ENCODE measurements at places on chromosomes 12 and 14.

- no peak for DNase-seq
Observed at GRCh38 chr14:32438517-32438916, 109.4 kb downstream of the AKAP6 start.

GRCh38 chr12:10018386-10018785 lies 8.0 kb downstream of the CLEC12B start:
- DNase-seq: no peak

DNA sequence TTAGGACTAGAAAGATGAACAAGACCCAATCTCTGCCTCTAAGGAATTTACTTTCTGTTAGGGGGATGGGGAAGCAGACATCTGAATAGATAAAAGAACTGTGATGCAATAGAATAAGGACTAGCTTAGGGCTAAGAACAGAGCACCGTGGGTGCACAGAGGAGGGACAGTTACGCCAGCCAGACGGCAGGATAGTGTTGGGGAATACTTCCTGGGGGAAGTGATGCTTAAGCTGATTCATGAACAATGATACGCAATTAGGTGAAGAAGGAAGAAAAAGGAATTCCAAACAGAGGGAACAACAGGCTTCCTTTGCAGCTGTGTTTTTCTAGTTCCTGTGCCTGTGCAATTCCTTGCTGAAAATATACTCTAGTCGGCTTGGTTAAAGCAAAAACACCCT lies 501.1 kb downstream of the APAF1 start:
- no peak for DNase-seq

- no peak for DNase-seq
Observed at GRCh38 chr14:51521764-51522163, 129.9 kb upstream of the FRMD6 start.

DNA sequence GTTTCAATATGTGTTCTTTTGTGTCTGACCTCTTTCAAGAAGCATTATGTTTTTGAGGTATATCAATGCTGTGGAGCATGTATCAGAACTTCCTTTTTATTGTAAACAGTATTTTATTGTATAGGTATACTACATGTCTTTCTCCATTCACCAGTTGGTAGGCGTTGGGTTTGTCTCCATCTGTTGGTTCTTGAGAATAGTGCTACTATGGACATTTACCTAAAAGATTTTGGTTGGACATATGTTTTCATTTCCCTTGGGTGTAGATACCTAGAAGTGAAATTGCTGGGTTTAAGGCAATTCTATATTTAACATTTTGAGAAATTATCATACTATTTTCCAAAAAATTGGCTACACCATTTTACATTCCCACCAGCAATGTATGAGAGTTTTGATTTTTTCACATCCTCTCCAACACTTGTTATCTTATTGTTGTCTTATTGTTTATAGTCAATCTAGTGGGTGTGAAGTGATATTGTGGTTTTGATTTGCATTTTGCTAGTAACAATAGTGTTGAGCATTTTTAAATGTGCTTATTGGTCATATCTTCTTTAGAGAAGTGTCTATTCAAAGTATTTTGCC lies 409.2 kb downstream of the IPO8 start:
- no peak for DNase-seq

- DNase-seq: no peak
Observed at GRCh38 chr12:118025168-118025567, 8.7 kb downstream of the RFC5 start.

DNA sequence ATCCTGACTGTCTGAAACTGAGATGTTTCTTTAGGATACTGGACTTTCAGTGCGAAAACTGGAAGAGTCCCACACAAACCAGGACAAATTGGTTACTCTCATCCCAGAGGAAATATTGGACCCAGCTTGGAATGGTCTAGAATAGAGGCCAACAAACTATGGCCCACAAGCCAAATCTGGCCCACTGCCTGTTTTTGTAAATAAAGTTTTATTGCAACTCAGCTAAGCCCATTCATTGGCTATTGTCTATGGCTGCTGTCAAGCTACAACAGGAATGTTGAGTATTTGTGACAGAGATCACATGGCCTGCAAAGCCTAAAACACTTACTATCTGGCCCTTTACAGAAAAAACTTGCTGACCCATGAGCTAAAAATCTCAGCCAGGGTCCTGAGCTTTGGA lies 6.5 kb downstream of the WSCD2 start:
- no peak for DNase-seq

- no peak for DNase-seq
Observed at GRCh38 chr14:82046512-82047226, 513.0 kb upstream of the SEL1L start.

DNA sequence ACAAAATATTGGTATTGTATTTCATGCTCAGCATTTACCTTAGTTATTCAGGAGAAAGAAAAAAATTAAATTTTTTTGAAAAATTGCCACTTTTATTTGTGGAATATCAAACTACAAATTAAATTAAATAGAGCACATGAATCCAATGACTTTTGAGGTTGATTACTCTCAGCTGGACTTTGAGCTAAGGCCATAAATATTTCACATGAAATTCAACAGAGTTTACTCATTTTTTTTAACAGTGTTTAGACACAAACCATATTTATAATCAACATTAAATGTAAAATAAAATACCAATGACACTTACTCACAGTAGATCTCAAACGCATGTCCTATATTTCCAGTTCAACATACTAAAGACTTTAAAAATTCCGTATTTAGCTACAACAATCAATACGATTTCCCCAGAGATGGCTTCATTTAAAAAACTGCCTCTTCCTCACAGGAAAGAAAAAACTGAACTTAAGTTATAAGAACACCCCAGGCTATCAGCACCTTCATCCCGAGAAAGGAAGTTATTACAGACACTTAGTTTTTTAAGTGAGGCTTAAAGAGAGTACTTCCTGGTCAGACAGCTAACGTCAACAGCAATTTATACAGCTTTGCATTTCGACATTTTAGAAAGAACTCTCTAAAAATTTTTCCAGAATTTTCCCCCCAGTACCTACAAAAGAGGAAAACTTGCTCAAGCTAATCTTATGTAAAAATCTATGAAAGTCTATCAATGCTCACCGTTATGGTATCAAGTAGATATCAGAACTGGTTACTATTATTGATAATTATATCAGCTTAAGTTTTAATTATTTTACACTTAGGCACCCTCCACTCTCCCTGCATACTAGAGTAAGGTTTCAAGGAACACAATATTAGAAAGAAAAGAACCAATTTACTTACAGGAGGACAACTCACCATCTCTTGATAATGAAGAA lies 13.8 kb downstream of the TAOK3 start:
- no peak for DNase-seq

DNA sequence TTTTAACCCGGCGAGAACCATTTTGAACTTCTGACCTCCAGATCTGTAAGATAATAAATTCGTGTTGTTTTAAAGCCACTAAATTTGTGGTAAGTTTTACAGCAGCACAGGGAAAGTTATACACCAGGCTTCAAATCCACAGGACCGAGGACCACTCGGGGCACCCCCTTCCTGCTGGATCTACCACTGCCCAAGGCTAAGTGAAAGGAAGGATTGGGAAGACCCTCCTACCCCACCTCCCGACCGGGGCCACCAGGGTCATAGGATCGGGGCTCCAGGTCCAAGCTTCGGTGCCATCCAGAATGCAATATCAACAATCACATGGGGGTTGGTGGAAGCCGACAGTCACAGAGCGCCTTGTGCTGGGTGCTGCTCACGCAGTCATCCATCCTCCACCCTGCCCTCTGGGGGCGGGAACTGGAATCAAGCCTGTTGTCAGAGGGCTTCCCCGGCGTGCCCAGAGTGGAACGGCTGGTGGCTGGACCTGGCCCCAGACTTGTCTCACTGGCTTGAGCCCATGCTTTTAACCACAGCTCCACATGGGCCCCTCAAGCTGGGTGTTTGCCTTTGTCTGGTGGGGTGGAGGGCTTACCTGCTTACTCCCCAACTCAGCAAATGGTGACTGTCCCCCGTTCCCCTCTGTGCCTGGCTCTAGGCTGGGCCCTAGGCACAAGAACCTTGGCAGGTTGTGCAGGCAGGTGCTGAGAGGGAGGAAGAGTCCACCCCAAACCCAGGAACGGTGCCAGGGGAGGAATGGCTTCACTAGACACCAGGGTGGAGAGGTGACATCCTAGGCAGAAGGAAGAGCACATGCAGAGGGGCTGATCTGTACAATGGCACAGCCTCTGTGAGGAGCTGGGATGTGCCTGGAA lies 180.3 kb upstream of the RTL1 start:
- no peak for DNase-seq

DNA sequence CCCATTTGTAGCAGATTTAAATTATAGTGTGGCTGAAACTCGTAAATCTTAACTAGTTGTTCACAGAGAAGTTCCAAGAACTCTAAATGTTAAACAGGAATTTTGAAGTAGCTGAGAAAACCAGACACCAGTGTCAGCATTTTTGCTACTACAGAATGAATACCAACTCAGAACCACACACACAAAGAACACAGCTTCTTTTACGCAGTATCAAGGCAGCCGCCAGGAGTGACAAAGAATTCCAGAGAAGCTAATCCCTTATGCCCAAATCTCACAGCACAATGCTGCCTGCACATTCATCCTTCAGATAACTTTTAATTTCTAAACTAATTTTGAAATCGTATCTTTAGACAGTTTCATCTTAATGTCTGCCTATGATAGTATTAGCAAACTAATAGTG lies 37.4 kb downstream of the SLC6A15 start:
- DNase-seq: no peak

DNA sequence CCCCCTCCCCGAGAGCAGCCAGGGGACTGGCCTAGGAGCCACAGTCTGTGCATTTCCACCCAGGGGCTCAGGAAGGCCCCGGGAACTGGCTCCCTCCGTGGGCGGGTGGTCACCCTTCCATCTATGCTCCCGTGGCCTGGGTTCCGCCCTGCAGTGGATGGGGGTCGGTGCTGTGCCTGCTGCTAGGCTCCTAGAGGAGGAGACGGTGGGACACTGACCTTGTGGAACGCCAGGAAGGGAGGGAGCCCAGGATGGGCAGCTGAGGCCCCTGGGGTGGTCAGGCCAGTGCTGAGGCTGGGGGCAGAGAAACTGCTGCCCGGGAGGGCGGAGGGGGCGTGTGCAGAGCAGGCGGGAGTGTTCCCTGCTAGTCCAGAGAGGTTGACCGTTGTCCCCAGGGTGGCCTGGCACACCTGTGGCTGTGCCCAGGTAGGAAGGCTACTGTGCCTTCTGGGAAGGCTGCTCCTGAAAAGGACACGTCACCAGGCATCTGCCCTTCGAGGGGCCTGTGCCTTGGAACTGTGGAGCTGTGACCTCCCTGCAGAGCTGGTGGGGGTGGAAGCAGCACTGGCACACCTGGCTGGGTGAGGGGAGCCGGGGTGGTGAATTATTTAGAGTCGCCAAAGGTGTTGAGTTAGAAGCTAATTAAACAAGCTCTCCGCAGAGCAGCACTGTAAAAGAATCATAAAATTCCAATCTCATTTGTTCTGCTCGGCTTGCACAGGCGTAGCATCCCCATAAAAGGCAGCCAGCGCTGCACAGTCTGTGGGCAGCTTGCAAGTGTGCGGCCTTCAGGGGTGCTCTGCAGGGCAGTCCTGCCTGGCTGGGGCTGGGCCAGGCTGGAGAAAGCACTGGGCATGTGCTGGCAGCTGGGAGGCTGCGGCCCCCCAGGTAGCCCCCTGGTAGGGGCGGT lies 145.1 kb downstream of the KIF26A start:
- no peak for DNase-seq

DNA sequence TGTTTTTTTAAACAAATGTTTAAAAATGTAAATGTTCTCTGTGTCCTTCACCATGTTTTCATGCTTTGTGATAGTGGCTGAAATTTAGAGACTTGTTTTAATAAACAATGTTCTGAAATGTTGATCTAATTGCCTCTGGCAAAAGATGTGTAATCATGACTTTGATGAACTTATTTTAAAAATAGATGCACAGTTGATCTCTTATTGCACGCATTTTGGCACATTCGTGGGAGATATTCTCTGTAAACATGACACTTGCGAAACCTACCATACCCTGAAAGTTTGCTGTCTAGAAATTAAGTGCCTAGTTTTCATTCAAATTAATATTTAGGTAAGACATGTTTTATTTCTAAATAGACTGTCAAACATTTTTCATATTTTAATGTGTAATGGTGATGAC lies 119.7 kb upstream of the DNM1L start:
- no peak for DNase-seq

GRCh38 chr14:59328454-59328853 lies 136.7 kb downstream of the GPR135 start:
- DNase-seq: no peak

DNA sequence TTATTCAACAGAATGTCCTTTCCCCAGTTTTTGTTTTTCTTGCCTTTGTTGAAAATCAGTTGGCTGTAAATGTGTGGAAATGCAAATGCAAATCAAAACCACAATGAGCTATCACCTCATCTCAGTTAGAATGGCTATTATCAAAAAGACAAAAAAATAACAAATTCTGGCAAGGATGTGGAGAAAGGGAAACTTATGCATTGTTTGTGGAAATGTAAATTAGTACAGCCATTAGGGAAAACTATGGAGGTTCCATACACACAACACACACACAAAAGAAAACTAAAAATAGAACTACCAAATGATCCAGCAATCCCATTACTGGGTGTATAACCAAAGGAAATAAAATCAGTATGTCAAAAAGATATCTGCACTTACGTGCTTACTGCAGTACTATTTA lies 518.8 kb upstream of the ATXN7L3B start:
- no peak for DNase-seq

- no peak for DNase-seq
Observed at GRCh38 chr12:23209793-23210192, 584.8 kb downstream of the ETNK1 start.

GRCh38 chr12:129331356-129332085 lies 478.2 kb downstream of the GLT1D1 start:
- DNase-seq: no peak

DNA sequence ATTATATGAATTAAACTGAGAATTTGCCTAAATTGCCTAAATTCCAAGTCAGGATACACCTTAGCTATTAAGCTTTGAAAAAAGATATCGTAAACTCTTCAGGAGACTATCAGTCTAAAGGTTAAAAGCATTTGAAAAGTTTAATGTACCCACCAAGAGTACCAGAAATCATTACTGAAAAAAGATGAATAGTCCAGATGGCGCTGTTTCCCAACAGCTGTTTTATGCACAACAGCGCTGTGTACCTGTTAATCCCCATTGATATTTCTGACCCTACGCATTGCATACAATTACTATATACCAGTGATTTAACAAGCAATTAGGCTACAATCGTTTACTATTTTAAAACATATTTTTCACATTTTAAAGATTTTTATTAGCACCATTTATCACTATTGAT lies 185.0 kb downstream of the PLCZ1 start:
- DNase-seq: no peak

DNA sequence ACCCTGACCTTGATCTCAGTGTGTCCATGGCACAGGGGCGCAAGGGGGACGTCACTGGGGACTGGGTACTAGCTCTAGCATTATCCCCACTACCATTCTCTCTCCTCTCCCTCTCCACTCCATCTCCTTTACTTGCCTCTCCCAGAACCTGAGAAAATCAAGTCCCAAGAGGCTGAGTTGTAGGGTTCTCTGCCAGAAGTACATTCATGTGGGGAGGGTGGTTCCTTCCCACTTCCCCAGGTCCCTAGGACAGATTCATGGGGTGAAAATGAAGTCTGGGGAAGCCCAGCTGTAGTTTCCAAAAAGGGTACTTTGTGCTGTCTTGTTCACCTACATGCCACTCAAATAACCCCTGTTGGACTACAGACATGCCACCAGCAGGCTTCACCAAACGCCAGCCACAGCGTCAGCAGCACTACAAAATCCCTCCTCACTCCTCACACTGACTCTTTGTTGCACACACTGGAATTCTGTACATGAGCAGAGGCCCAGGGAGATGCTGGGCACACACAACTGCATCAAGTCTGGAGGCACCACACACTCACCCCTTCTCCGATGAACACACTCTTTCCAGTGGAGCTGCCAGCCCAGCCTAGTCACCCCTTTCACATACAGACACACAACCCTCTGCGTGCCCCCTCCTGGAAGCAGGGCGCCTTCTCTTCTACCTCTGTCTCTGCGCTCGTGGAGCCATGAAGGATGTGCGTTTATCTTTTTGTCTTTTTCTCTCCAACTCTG lies 6.9 kb downstream of the RARG start:
- DNase-seq: no peak

Measured in stimulated activated CD4-positive, alpha-beta T cell treated with anti-CD3 and anti-CD28 coated beads, Interleukin-1b, Interleukin-23, amount 100 ng/mL, for 24 hours (primary cell).